ENCODE measurements at places on chromosomes 1 and 21.
A peak's percentile ranks its signal among the peaks of the same experiment; 100 is the strongest.

- no peak for DNase-seq
Observed at GRCh38 chr1:42904434-42904833, 54.2 kb downstream of the SLC2A1 start.

GRCh38 chr21:35048706-35049617, at the start of gene RUNX1:
RUNX1 (minus strand) TSS chr21:35049302.
- no peak for DNase-seq

- DNase-seq = no peak
Observed at GRCh38 chr1:246782120-246782900, 58.1 kb downstream of the SCCPDH start.

GRCh38 chr1:11187931-11188330, 1.2 kb upstream of the ANGPTL7 start:
- no peak for DNase-seq

GRCh38 chr1:68313735-68314134, 81.4 kb upstream of the WLS start:
- no peak for DNase-seq

- DNase-seq = no peak
Observed at GRCh38 chr1:52693843-52694242, 4.3 kb downstream of the COA7 start.

DNA sequence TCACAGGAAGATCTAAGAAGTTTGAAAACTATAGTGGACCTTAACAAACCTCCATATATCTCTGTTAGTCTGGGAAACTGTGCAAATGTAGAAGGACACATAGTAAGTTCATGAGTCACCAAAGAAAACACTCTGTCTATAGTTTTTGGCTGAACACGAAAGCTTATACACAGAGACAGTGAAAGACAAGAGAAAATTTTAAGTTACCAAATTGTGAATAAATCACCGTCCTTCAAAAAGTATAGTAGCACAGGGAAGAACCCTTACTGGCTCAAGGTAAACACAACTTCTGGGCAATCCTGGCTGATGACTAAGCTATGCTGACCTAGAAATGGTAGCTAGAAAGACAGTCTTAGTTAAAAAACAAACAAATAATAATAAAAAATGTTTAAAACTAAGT, 1057.9 kb downstream of the AMY1C start:
- DNase-seq = no peak

- DNase-seq = peak; percentile 79
Observed at GRCh38 chr1:178725466-178726086, 532 bp downstream of the RALGPS2 start.

Measured in ecto neural progenitor cell (in vitro differentiated cells).